ENCODE measurements at places on chromosomes 7 and 10.

DNA sequence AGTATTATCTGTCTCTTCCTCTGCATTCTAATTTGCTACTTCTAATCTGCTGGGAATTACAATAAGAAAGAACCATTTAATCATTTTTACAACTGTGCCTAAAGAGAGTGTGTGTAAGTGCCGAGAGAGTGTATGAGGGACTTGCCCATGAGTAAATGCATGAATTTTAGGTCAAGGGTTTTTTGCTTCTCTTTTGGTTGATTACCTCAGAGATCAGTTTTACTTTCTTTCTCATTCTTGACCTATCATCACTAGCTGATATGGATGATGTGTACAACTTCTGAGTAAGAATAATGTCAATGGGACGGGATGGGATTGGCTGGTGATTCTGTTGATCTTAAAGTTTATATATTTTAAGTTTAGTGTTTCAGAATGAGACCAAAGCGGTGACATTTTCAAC, 47.8 kb downstream of the IKZF1 start:
- DNase-seq, result no peak

- no peak for DNase-seq
Observed at GRCh38 chr7:25830215-25830614, 321.8 kb upstream of the NFE2L3 start.

DNA sequence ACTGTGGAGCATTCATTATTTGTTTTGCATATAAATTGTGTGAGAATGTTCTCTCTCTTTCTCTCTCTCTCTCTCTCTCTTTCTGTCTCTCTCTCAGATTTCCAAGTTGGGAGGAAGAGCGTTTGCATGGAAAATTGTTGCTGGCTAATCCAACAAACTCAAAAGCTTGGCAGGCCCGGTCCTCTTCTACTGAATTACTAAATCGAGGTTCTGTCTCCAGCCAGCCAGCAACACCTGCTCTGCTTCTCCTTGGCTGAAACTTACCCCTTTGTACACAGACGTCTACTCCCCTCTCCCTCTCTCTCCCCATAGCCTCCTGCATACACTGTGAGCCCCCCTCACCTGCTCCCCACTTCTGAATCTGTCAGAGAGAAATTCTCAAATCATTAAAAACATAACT, 996.4 kb upstream of the AUTS2 start:
- no peak for DNase-seq

- DNase-seq, result no peak
Observed at GRCh38 chr10:79275431-79275851, 71.8 kb upstream of the PPIF start.

- DNase-seq, result no peak
Observed at GRCh38 chr10:116715839-116716377, 26.5 kb downstream of the HSPA12A start.

DNA sequence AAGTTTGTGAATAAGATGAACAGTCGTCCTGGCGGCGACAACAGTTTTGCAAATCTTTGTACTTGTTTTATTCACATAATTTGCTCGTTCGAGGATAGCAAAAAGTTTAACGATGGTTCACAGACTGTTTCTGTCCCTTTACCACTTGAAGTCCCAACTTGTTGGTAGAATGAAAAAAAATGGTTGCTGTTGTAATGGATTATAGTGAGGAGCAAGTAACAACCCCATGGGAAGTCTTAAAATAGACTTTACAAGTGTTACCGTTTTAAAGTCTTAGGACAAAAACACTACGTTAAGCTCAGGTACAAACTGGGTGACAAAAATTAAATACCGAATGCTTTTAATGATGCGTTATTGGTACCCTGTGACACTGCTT, 589 bp downstream of the LSM8 start:
- no peak for DNase-seq

GRCh38 chr10:1744524-1744923, 7.2 kb upstream of the ADARB2 start:
- no peak for DNase-seq

GRCh38 chr10:36455526-36456133, 669.8 kb upstream of the ANKRD30A start:
- no peak for DNase-seq

- DNase-seq, result no peak
Observed at GRCh38 chr7:285731-286130, 4.2 kb upstream of the FOXL3 start.

- DNase-seq, result no peak
Observed at GRCh38 chr10:124366343-124366742, 52.4 kb downstream of the OAT start.

DNA sequence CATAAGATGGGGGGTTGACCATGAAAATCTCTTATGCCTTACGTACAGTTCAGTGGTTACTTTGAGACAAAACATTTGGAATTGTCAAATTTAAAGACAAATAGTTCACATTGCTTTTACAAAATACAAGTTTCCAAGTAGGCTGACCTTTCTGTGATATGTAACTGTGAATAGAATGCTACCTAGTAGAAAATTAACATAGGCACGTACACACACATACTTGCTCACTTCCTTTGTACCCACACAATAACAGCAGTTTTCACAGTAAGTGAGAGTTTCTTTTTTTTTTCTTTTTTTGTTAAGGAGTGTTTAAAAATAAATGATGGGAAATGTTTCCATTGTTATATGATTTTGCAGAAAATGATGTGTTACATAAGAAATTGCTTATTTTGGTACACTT, 53.3 kb upstream of the SP8 start:
- no peak for DNase-seq

- no peak for DNase-seq
Observed at GRCh38 chr7:86980223-86980622, 79.2 kb downstream of the ELAPOR2 start.

DNA sequence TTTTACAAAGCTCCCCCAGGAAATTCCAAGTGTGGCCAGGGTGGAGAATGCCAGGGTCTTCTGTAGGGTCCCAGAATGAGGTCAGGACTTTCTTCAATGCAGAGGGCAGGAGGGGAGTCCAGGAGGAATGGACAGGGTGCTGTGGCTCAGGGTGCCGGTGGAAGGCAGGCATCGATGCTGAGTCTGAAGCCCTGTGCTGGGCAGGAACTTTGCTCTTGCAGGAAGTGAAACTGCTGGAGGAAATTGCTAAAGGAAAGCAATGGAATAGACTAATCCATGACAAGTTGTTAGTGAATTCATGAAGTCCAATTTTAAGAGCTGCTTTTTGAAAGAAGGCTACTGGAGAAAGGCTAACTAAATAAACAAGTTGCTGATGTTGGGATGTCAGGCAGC, 14.8 kb downstream of the PTPRE start:
- no peak for DNase-seq

GRCh38 chr7:50610521-50611277, 45.5 kb upstream of the DDC start:
- no peak for DNase-seq

- DNase-seq, result no peak
Observed at GRCh38 chr10:124325633-124325914, 93.1 kb downstream of the OAT start.

- DNase-seq, result no peak
Observed at GRCh38 chr7:107857541-107857912, 33.5 kb upstream of the DLD start.
